ENCODE measurements at places on chromosomes 5 and 9.

DNA sequence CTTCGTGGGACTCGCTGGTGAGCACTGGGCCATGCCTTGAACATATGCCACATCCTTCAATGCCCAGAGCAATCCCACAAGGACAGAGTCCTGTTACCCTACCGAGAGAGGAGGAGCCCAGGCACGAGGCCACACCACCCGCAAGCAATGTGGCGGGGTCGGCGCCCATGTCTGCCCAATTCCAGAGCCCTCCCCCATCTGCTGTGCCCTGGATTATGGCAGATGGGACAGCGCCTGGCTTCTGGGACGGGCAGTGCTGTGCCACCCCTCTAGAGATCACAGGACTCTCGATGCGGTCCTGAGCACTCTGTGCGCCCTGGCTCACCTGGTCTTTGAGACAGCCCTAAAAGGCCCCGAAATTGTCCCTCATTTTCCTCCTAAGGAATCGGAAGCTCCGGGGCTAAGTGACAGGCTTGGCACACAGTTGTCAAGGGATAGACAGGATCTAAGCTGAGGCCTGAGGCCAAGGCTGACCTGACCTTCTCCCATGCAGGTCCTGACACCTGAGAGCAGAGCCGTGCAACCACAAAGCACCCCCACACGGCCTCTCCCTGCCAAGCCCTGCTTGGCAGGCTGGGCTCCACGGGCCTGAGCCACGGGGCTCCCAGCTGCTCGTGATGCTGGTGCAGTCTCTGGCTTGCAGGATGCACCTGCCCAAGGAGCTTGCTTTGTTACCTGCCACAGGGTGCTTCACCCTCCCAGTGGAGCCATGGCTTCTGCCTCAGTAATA lies 48.8 kb downstream of the PRRT1B start:
- DNase-seq, result no peak

DNA sequence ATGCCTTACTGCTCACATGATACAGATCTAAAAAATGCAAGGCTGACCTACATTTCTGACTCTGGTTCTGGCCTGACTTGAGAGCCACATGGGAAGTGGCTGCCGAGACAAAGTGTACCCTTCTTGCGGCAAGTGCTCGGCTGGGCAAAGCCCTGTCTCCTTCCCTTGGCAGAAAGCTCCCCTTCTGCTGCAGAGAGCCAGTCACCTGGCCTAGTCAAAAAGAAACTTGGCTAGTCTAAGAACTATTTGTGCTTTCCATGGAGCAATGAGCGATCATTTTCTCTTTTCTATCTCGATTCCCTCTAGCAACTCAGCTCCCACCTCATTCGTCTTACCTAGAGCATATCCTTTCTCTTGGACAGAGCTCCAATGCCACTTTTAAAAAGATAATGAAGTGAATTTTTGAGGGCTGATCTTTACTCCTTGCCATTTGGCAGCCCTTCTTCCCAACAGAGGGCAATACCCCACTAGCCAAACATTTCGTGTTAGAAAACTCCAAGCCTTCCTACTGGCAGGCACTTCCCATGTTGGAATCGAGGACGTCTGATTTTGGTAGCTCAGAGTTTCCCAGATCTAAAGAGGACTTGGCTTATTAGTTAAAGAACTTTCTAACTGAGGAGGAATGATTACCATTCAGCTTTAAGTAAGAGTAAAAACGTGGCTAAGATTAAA lies 108.1 kb upstream of the PRRC1 start:
- DNase-seq, result no peak

DNA sequence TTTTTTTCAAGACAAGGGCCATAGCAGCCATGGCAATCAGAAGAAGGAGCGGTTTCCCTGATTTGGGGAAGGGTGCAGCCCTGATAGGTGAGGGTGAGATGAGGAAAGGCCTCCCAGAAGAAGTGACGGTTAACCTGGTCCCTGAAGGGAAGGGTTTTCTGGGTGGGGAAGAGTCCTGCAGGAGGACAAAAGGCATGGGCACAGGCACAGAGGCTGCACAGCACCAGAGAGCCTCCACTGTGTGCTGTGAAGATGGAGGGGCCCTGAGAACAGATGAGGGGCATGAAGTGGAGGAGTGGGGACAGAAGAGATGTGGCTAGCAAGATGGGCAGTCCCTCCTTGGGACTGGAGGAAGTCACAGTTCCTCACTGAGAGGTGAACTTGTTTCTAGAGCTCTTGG lies 46.3 kb upstream of the CXCL14 start:
- DNase-seq, result no peak

GRCh38 chr5:55600086-55600485 lies 65.3 kb upstream of the PLPP1 start:
- DNase-seq, result no peak

DNA sequence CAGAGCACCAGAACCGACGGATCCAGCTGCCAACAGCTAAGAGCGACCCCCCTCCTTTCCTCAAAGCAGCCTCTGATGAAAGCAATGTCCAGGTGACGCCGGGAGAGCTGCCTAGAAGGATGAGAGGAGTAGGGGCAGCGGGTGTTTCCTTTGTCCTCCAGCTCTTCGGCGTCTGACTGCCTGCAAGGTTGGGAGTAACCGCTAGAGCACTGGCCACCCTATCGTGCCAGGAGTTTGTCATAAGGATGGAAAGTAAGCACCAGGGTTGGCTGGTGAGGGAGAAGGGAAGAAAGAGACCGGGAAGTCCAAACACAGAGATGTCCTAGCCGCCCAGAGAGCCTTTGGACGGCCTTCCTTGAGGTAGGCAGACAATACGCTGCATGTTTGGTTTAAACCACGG lies 10.8 kb downstream of the MRPL36 start:
- DNase-seq, result no peak

DNA sequence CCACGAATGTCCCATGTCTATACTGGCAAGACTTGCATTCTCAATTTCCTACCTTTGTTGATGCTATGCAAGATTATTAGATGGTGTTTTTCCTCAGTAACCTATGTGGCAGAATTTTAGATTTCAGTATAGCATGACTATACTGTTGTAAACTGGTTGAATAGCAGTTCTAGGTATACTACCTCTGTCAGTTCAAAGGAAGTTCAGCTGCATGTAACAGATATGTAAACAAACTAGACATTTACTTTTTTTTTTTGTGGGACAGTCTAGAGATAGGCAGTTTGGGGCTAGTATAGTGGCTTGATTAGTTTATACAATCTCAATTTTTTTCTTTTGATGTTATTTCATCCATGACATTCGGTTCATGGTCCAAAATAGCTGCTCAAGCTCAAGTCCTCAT lies 97.6 kb upstream of the GRIN3A start:
- no peak for DNase-seq

DNA sequence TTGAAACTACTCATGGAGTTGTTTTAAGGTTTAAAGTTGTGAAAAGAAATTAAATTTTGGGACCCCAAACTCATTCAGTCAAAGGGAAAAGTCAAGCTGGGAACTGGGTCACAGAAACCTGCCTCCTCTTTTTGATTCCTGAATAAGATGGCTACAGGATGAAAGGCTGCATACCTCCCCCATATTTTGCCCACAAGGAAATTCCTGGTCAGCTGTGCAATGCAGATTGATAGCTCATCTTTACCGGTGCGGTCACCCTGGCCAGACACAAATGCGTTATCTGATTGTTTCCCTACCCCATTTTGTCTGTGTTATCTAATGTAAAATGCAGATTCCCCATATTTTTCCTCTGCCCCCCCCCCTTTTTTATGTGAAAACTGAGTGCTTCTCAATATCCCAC lies 1.3 kb downstream of the HAVCR2 start:
- no peak for DNase-seq

- DNase-seq, result no peak
Observed at GRCh38 chr9:79129865-79130480, 441.8 kb upstream of the TLE4 start.

DNA sequence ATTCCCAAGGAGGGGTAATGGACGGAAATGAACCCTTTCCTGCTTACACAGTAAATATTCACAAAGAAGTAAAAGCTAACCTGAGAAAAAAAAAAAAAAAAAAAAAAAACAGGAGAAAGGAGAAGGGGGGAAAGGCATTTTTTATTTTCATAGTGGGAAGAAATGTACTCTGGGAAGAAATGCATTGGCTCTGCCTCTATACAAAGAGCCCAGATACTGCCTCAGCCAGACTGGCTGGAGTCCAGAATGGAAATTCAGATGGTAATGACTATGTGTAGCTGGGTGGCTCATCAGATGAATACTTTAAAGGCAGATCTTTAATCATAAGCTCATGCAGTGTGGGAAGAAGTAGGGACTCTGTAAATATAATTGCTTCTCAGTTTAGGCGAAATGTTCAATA lies 124.9 kb upstream of the ZNF608 start:
- DNase-seq, result no peak

All from stimulated activated CD4-positive, alpha-beta T cell treated with anti-CD3 and anti-CD28 coated beads, Interleukin-2, amount 100 ng/mL, for 4 hours (primary cell).